ENCODE measurements at places on chromosomes 16 and 17. TPM values are rescaled to one million over a fixed set of nuclear protein-coding genes. Genes with fewer than 3 reads are reported as not detected.

- no peaks in the 10 kb centered on the region for H3K4me1 ChIP-seq
- no peak for DNase-seq
- no peaks in the 10 kb centered on the region for H3K27me3 ChIP-seq
- H3K27ac ChIP-seq: no peak overlapping the region
- no peak overlapping the region for H3K4me3 ChIP-seq
Observed at GRCh38 chr16:77548766-77549165, 113.9 kb upstream of the ADAMTS18 start.

- H3K27me3 ChIP-seq: no peaks in the 10 kb centered on the region
- peaks cover 56% of the 10 kb centered on the region for H3K36me3 ChIP-seq
- H3K4me1 ChIP-seq: peaks cover 18% of the 10 kb centered on the region
- H3K27ac ChIP-seq: no peak overlapping the region
- no peak for DNase-seq
- no peak overlapping the region for H3K4me3 ChIP-seq
Observed at GRCh38 chr17:31275116-31275515, 21.9 kb downstream of the OMG start.

GRCh38 chr16:84093879-84094270 lies 22.9 kb downstream of the MBTPS1 start:
- H3K36me3 ChIP-seq: peaks cover 71% of the 10 kb centered on the region
- no peak for DNase-seq
- no peak overlapping the region for H3K4me3 ChIP-seq
- no peak overlapping the region for H3K27ac ChIP-seq
- H3K4me1 ChIP-seq: peaks cover 8% of the 10 kb centered on the region

DNA sequence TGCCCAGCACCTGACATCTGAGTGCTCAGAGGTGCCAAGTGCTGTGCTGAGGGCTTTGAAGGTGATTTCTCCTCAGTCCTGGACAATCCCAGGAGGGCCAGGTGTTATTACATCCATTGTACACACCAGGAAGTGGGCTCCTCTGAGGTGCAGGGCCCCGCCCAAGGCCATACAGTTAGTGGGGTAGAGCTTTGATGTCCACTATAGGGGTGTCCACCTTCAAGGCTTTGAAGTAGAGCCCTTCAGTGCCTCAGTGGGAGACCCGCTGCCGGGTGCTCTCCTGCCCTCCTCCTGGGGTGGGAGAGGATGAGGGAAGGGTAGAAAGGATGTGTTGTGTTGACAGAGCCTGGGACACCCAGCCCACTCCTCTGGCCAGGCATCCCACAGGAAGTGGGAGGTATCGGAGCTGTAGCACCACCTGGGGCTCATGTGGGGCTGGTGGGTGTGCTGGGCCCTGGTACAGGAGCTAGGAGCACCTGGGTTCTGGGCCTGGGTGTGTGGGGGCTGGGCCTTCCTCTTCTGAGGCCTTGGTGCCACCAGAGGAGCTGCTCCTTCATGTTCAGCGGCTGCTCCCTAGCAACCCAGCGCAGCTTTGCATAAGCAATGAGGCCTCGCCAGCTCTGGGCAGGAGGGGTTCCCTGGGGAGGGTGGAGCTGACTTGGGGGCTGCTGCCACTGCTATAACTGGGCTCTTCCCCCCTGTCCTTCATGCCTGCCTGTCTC lies 7.4 kb downstream of the LASP1 start:
- no peaks in the 10 kb centered on the region for H3K27me3 ChIP-seq
- DNase-seq: no peak
- peaks cover 87% of the 10 kb centered on the region for H3K4me1 ChIP-seq
- peak overlapping the region; percentile 34 for H3K27ac ChIP-seq
- H3K4me3 ChIP-seq: no peak overlapping the region

DNA sequence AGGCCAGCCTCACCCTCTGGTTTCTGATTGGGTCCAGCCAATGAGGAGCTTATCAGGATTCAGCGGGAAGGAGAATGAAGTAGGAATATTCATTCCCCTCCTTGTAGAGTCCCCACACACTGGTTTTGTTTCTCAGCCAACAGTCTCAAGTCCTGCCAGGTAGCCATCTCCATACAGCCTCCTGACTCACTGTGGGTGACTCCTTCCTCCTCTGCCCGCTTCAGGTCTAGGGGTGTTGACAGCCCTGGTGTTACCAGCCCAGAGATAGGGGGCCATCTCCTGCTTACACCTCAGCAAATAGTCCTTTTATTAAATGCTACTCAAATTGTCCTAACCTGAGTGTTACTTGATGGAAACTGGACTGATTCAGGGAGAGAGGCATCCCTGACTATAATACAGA lies 4.0 kb upstream of the MFAP4 start:
- H3K36me3 ChIP-seq: no peaks in the 10 kb centered on the region
- no peak overlapping the region for H3K4me3 ChIP-seq
- no peak overlapping the region for H3K27ac ChIP-seq
- H3K4me1 ChIP-seq: peaks cover 27% of the 10 kb centered on the region
- DNase-seq: no peak
- H3K27me3 ChIP-seq: no peaks in the 10 kb centered on the region

- H3K4me3 ChIP-seq: no peak overlapping the region
- H3K27ac ChIP-seq: no peak overlapping the region
- no peaks in the 10 kb centered on the region for H3K27me3 ChIP-seq
- H3K4me1 ChIP-seq: no peaks in the 10 kb centered on the region
- H3K36me3 ChIP-seq: no peaks in the 10 kb centered on the region
Observed at GRCh38 chr16:12620150-12620549, 183.5 kb downstream of the CPPED1 start.

DNA sequence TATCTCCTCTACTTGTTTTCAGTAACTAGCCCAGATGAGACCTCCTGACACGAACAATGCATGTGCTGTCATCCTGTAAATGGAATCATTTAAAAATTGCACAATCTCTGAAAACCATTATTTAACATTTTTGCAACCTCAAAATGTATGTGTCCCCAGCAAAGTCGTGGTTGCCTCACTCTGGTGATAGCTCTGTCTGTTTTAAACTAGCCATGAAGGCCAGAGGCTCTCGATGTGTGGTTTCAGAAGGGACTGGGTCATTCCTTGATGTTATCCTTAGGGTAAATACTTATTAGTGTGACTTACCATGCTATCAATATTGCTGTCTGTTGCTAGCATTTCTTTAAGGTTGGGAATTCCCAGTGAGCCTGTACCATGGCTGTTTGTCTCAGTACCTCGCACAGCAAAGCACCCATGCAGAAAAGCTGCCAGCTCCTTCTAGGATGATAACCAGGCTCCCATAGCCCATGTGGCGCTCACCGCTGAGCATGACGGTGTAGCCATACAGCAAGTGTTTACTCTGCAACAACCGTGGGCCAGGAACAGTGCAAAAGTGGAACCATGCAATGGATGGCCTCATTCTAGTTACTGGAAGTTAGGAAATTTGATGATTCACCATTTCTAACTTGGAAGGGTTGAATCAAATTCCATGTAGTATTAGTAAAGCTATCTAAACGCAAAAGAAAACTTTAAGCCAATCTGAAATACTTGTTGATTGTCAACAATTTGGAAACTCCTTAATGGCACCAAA lies 2.9 kb upstream of the PGS1 start:
- no peak for DNase-seq
- peaks cover 37% of the 10 kb centered on the region for H3K4me1 ChIP-seq
- H3K36me3 ChIP-seq: peaks cover 8% of the 10 kb centered on the region
- peak overlapping the region; percentile 43 for H3K27ac ChIP-seq

The PRR15L gene
- not detected for total RNA-seq

GRCh38 chr16:56682703-56683397 lies 580 bp downstream of the MT1X start:
- DNase-seq: no peak
- peak overlapping the region; percentile 78 for H3K27ac ChIP-seq
- H3K4me3 ChIP-seq: peak overlapping the region; percentile 47

GRCh38 chr16:53945996-53946395 lies 242.0 kb downstream of the FTO start:
- no peak overlapping the region for H3K4me3 ChIP-seq
- no peaks in the 10 kb centered on the region for H3K36me3 ChIP-seq
- peaks cover 13% of the 10 kb centered on the region for H3K4me1 ChIP-seq
- H3K27me3 ChIP-seq: no peaks in the 10 kb centered on the region
- DNase-seq: no peak

DNA sequence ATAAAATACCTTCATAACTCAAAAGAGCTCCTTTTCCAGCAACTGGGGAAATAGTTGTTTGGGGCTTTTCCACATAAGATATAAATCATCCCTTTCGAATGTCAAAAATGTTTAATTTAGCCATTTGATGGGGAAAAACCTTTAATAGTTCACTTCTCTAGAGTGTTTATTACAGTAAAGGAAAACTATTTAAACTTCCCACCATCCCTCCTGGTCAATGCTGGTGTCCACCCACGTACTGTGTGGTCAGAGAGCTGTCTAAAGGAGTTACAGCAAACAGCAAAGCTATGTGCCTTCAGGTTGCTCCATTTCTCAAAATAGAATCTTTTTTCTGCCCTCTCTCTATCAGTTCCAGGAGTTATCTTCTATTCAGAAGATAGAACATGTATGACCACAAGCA lies 33.5 kb downstream of the KANSL1 start:
- no peaks in the 10 kb centered on the region for H3K36me3 ChIP-seq
- no peak for DNase-seq
- no peak overlapping the region for H3K4me3 ChIP-seq
- no peak overlapping the region for H3K27ac ChIP-seq

- H3K4me1 ChIP-seq: peaks cover 25% of the 10 kb centered on the region
- no peak for DNase-seq
Observed at GRCh38 chr16:3861808-3862451, 18.6 kb downstream of the CREBBP start.

The SLC5A10 gene
- 0.09 TPM for total RNA-seq

The CCL4L2 gene
- total RNA-seq: not detected

- no peak overlapping the region for H3K27ac ChIP-seq
- peaks cover 18% of the 10 kb centered on the region for H3K4me1 ChIP-seq
- no peak overlapping the region for H3K4me3 ChIP-seq
- no peak for DNase-seq
- peaks cover 27% of the 10 kb centered on the region for H3K36me3 ChIP-seq
- H3K27me3 ChIP-seq: no peaks in the 10 kb centered on the region
Observed at GRCh38 chr17:75771334-75772281, 6.6 kb upstream of the GALK1 start.

GRCh38 chr16:57192720-57193486 lies 6.8 kb downstream of the RSPRY1 start:
- H3K27me3 ChIP-seq: no peaks in the 10 kb centered on the region
- H3K4me1 ChIP-seq: peaks cover 17% of the 10 kb centered on the region
- no peak for DNase-seq
- H3K36me3 ChIP-seq: peaks cover 11% of the 10 kb centered on the region

- peaks cover 94% of the 10 kb centered on the region for H3K4me1 ChIP-seq
- H3K4me3 ChIP-seq: peak overlapping the region; percentile 47
- peaks cover 25% of the 10 kb centered on the region for H3K36me3 ChIP-seq
- peak overlapping the region; percentile 91 for H3K27ac ChIP-seq
- no peak for DNase-seq
Observed at GRCh38 chr17:38455288-38455915, 27.1 kb downstream of the ARHGAP23 start.

DNA sequence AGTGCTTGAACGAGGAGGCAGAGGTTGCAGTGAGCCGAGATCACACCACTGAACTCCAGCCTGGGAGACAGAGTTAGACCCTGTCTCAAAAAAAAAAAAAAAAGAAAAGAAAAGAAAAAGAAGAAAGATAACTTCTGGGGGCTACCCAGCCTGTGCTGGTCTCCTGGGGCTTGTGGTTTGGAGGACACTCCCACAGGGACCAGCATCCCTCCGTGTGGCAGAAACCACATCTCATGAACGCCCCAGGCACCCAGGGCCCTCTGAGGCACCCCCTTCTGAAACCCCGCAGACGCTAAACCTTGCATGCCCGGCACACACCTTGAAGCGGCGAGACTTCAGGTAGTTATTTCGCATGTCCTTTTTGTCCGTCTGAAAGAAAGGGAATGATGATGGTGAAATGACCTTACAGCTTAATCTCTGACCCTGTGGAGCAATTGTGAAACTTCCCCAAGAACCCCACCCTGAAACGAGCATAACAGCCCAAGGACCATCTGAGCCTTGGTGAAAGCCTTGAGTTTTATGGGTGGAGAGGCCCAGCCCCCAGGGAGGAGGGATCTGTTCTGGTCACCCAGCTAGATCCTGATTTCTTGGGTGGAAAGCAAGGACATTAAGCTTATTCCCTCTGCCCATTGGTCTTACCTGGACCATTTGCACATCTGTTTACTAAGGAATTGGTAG lies 55.0 kb downstream of the CNGB1 start:
- no peak overlapping the region for H3K4me3 ChIP-seq
- no peak overlapping the region for H3K27ac ChIP-seq
- no peaks in the 10 kb centered on the region for H3K4me1 ChIP-seq
- no peaks in the 10 kb centered on the region for H3K36me3 ChIP-seq
- H3K27me3 ChIP-seq: no peaks in the 10 kb centered on the region
